ENCODE measurements at places on chromosomes 2 and 18. TPM values are rescaled to one million over a fixed set of nuclear protein-coding genes. Genes with fewer than 3 reads are reported as not detected.

- no peak for DNase-seq
- H3K4me1 ChIP-seq, result no peaks in the 10 kb centered on the region
- H3K36me3 ChIP-seq, result no peaks in the 10 kb centered on the region
- no peak overlapping the region for H3K27ac ChIP-seq
- no peak overlapping the region for H3K4me3 ChIP-seq
These were observed 20.5 kb downstream of the FTCDNL1 start for GRCh38 chr2:199830531-199830930.

DNA sequence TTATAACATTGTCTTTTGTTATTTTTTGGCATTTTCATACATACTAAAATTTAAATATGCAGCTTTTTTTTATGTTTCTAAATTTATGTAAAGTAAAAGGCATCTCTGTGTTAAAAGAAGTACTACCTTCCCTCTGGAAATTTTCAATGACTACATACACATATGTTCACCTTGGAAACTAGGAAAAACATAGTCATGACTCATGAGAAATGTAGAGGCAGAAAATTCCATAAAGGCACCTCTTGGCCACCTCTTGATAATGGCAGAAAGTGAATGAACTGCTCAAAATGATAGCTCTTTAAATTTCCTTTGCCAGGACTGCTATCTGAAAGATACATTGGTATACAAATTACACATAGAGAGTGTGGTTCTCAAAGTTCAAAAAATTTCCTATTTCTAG, 889.1 kb upstream of the ZEB2 start:
- H3K27me3 ChIP-seq, result no peaks in the 10 kb centered on the region
- H3K4me1 ChIP-seq, result no peaks in the 10 kb centered on the region
- no peak for DNase-seq
- H3K36me3 ChIP-seq, result no peaks in the 10 kb centered on the region

- H3K4me1 ChIP-seq, result no peaks in the 10 kb centered on the region
- H3K36me3 ChIP-seq, result no peaks in the 10 kb centered on the region
- DNase-seq, result no peak
- H3K4me3 ChIP-seq, result no peak overlapping the region
- no peak overlapping the region for H3K27ac ChIP-seq
These were observed 144.2 kb downstream of the DCDC2C start for GRCh38 chr2:3847397-3848052.

- H3K36me3 ChIP-seq, result no peaks in the 10 kb centered on the region
- H3K4me1 ChIP-seq, result peaks cover 35% of the 10 kb centered on the region
- H3K4me3 ChIP-seq, result peak overlapping the region; percentile 53
These were observed 622 bp downstream of the LRP2 start for GRCh38 chr2:169361706-169362117.

- H3K27ac ChIP-seq, result no peak overlapping the region
- no peaks in the 10 kb centered on the region for H3K36me3 ChIP-seq
- H3K4me1 ChIP-seq, result no peaks in the 10 kb centered on the region
- H3K4me3 ChIP-seq, result no peak overlapping the region
These were observed 50.8 kb upstream of the MYCN start for GRCh38 chr2:15889442-15890123.

DNA sequence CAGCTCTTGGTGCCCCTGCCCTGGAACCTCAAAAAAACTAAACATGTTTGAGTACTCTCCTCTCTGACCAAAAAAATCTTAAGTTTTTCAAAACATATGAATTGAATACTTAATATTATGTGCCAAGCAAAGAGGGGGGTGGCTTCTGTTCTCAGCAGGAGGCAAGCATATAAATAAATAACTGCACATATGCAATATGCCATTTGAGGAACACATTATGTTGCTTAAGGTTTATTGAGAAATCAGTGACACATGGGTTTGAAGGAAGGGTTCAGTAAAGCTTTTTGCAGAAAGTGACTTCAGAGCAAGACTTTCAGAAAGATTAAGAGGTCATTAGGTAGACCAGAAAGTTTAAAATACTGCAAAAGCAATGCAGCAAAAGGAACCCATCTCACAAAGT, 429.2 kb downstream of the TDRD15 start:
- no peaks in the 10 kb centered on the region for H3K36me3 ChIP-seq
- no peak for DNase-seq
- H3K4me3 ChIP-seq, result no peak overlapping the region
- no peak overlapping the region for H3K27ac ChIP-seq
- H3K4me1 ChIP-seq, result no peaks in the 10 kb centered on the region

- H3K27ac ChIP-seq, result no peak overlapping the region
- no peaks in the 10 kb centered on the region for H3K4me1 ChIP-seq
- no peak for DNase-seq
- H3K27me3 ChIP-seq, result no peaks in the 10 kb centered on the region
- H3K36me3 ChIP-seq, result no peaks in the 10 kb centered on the region
These were observed 96.8 kb downstream of the BOD1L2 start for GRCh38 chr18:57243624-57244179.

DNA sequence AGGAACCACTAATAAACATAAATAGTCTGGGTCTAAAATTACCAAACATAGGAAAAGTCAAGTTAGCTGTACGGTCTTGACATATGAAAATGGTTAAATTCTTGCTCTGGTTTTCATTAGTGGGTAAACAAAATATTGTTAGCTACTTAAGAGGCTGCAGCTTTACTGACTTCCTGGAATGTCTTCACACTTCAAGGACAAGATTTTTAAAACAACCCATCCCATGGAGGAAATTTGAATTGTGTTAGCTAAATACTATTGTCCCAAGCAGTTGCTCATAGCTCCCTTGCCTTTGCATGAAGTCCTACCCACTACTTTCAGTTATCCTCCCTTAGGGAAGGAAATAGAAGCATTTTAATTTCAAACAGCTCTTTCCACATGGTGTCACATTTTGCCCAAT, 128.5 kb downstream of the EPHA4 start:
- no peak overlapping the region for H3K27ac ChIP-seq
- H3K4me1 ChIP-seq, result peaks cover 15% of the 10 kb centered on the region
- H3K36me3 ChIP-seq, result peaks cover 21% of the 10 kb centered on the region
- DNase-seq, result no peak
- no peaks in the 10 kb centered on the region for H3K27me3 ChIP-seq
- H3K4me3 ChIP-seq, result no peak overlapping the region

DNA sequence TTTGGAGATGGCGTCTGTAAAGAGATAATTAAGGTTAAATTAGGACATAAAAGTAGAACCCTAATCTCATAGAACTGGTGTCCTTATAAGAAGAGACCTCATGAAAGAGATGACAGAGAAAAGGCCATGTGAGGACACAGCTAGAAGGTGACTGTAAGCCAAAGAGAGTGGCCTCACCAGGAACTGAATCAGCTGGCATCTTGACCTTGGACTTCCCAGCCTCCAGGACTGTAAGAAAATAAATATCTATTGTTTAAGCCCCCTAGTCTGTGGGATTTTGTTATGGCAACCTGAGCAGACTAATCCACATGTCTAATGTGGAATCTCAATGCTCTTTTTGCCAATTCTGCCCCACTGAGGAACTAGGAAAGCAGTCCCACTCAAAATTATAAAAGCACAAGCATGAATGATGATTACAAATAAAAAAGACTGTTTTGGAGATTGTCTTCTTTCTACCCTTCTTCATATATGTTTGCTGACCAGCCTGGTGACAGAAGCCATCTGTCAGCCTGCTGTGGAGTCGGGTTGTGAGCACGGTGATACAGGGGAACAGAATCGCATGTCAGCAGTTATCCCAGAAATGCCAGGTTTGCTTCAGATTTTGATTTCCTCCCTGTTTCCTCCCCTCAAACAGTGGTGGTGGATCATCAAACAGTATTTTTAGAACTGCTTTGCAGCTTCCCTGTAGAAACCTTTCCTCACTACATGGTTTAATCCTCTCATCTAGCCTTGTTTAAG, 54.2 kb downstream of the INPP4A start:
- H3K27me3 ChIP-seq, result no peaks in the 10 kb centered on the region
- DNase-seq, result no peak
- peak overlapping the region; percentile 28 for H3K27ac ChIP-seq
- H3K4me1 ChIP-seq, result peaks cover 67% of the 10 kb centered on the region

GRCh38 chr2:32498306-32498705, 129.5 kb upstream of the TTC27 start:
- DNase-seq, result no peak
- H3K27me3 ChIP-seq, result no peaks in the 10 kb centered on the region

- H3K36me3 ChIP-seq, result no peaks in the 10 kb centered on the region
- H3K4me3 ChIP-seq, result no peak overlapping the region
- DNase-seq, result no peak
- H3K27ac ChIP-seq, result peak overlapping the region; percentile 28
- peaks cover 65% of the 10 kb centered on the region for H3K4me1 ChIP-seq
- H3K27me3 ChIP-seq, result no peaks in the 10 kb centered on the region
These were observed 79.6 kb downstream of the MBP start for GRCh38 chr18:77052983-77053309.

DSG4 gene
- not detected for total RNA-seq

DLX1 gene
- 0.23 TPM for total RNA-seq

SPDYA gene
- total RNA-seq, result 0.33 TPM

SH3RF3 gene
- total RNA-seq, result 9.6 TPM

UCN gene
- 1.8 TPM for total RNA-seq

NCKAP5 gene
- total RNA-seq, result 0.33 TPM

NMUR1 gene
- total RNA-seq, result 2.3 TPM

GNLY gene
- total RNA-seq, result 3.5 TPM

POTEI gene
- not detected for total RNA-seq

GREB1 gene
- total RNA-seq, result 3.7 TPM

Data from esophagus muscularis mucosa (tissue), 4 donors.